ENCODE measurements at places on chromosomes 13 and 19.
A peak's percentile ranks its signal among the peaks of the same experiment; 100 is the strongest.

- no peak for DNase-seq
Measured at GRCh38 chr19:19202707-19203011, 555 bp downstream of the NR2C2AP start.

DNA sequence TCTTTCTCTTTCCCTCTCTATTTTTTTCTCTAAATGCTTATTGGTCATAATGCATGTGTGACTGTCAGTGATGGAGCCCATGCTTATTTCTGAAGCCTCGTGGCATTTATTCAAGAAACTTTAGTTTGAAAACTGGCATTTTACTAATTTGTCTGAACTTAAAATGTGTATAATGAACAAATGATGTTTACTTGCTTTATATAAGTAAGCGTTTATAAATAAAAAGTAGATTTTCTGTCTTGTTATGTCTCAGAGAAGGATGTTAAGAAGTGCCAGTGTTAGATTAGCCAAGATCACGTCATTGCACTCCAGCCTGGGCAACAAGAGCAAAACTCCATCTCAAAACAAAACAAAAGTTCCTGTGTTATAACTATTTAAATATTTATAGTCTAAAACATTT is 1568.1 kb downstream of the EFNB2 start:
- no peak for DNase-seq

DNA sequence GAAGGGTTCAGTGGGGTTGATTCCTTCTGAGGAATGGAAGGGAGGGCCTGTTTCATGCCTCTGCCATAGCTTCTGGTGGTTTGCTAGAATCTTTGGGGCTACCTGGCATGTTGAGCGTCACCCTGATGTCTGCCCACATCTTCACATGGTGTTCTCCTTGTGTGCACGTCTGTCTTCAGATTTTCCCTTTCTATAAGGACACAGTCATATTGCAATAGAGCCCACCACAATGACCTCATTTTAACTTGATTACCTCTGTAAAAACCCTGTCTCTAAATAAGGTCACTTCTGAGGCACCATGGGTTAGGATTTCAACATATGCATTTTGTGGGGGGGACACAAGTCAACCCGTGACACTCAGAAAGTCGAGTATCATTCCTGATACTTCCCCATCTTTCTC is 257.9 kb downstream of the COG6 start:
- no peak for DNase-seq

DNA sequence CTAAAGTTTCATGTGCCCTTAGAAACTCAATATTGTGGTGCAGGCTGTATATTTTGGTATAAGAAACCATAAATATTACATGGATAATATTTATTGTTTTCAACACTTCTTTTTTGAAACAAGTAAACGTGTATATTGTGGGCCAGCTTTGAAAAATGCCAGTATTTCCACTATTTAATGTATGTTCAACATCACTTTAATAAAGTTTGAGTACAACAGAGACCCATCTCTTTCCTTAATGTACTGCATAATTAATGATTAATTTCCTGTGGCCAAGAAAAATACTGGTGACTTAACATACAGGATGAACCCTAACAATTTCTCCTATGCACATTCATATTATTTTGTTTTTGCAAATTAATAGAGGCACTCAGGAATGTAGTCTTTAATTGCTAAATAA is 2891.5 kb downstream of the PCDH9 start:
- no peak for DNase-seq

DNA sequence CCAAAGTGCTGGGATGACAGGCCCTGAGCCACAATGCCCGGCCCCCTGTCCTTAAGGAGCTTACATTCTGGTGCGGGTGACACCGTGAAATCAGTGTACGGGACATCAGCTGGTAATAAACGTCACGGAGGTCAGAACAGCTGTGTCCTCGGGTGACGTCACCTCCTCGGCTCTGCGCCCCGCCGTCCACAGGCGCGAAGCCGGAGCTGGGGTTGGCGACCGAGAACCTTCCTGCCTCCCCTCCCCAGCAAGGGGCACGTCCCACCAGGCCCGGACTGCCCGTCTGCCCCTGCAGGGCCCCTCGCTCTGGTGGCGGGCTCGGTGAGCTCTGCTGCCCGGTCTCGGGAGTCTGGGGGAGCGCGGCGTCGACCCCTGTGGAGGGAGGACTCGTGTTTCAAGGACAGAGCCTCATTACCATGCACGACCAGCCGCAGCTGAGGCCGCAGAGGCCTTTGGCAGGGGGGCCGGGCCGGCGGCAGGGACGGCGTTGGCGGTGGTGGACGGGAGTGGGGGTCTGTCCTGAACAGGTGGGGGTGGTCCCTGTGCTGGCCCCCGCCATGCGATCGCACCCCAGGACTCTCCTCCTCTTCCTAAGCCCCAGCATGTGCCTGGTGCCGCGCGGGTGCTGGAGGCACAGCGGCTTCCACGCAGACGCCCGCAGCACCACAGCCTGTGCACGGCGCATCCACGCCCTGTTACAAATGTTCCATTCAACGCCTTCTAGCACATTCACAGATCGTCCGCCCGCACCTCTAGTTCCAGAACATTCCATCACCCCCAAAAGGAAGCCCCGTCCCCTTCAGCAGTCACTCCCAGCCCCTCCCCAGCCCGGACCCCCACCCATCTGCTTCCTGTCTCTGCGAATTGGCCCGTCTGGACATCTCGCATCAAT is 5.4 kb downstream of the LINGO3 start:
- peak; percentile 69 for DNase-seq

DNA sequence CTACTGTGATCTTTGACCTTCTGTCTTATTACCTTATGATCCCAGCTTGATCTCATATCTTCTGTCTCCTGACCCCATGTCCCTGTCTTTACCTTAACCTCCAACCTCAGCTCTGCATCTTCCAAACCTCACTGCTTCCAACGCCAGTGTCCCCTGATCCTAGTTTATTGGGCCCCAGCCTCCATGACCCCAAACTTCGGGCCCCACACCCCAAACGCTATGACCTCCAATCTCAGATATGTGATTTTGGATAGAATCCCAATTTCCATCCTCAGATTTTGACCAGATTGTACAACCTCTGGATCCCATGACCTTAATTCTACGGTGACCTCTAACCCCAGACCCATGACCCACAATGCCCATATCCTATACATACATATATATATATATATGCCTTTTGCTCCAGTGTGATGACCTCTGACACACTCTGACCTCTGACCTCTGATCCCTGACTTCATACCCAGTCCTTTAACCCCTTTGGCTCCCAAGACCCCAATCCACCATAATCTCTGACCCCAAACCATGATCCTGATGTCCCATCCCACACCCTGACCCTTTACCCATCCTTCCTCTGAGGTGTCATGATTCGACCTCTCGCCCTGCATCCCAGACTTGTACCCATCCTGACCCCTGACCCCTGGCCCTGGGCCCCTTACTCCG is 3.5 kb downstream of the KLK12 start:
- no peak for DNase-seq

DNA sequence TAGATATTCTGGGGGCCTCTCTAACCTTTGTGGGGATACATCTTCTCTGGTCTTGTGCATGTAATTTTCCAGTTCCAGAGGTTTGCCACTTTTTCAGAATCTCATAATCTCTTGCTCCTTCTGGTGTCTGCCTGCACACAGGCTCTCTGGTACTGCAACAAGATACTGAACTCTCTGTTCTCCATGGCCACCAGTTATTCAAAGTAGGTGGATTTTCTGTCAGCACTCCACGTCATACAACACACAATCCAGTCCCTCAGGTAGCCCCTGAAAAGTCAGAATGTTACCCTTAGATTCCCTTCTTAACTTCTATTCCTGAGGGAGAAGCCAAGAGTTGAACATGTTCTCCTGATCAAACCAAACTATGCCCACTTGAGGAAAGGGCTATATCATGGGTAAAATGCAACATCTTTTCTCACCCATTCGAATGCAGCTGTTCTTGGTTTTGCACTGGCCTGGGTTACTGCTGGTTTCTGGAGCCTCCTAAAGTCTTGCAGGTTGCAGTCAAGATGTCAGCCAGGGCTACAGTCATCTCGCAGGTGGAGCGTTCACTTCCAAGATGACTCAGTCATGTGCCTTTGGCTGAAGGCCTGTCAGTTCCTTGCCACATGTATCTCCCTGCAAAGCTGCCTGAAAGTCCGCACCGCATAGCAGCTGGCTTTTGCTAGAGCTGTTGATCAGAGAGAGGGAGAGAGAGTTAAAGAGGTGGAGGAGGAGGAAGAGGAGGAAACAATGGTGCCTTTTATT is 57.7 kb upstream of the TUBA3C start:
- DNase-seq: no peak

- DNase-seq: no peak
Measured at GRCh38 chr19:45404557-45405434, at the start of gene PPP1R13L. Gene PPP1R13L (minus strand): TSS chr19:45405069. CDS start chr19:45398318, 6,751 bp downstream.

GRCh38 chr13:40407567-40407966 is 258.9 kb downstream of the FOXO1 start:
- no peak for DNase-seq

GRCh38 chr13:18954254-18954653 is 227.4 kb downstream of the TUBA3C start:
- no peak for DNase-seq

GRCh38 chr13:93345770-93346169 is 119.2 kb downstream of the GPC6 start:
- DNase-seq: no peak

DNA sequence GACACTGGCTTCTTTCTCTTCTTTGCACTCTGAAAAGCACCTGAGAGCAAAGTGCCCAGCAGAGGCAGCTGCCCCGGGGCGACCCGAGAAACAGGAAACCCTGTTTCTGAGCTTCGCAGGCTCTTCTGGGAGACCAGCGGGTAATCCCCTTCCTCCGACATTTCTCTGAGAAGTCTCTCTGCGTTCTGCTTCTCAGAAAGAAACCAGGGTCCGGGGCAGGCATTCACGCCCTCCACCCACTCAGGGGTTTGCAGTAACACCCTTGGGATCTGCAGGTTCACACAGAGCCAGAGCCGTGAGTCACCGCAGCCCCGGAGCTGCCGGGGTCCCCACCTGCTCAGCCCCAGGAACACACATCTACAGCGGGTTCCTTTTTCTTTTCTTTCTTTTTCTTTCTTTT is 86.0 kb downstream of the GADD45B start:
- no peak for DNase-seq

GRCh38 chr13:79654520-79654919 is 173.6 kb downstream of the NDFIP2 start:
- no peak for DNase-seq

GRCh38 chr13:24406524-24406923 is 97.1 kb downstream of the C1QTNF9 start:
- DNase-seq: no peak

DNA sequence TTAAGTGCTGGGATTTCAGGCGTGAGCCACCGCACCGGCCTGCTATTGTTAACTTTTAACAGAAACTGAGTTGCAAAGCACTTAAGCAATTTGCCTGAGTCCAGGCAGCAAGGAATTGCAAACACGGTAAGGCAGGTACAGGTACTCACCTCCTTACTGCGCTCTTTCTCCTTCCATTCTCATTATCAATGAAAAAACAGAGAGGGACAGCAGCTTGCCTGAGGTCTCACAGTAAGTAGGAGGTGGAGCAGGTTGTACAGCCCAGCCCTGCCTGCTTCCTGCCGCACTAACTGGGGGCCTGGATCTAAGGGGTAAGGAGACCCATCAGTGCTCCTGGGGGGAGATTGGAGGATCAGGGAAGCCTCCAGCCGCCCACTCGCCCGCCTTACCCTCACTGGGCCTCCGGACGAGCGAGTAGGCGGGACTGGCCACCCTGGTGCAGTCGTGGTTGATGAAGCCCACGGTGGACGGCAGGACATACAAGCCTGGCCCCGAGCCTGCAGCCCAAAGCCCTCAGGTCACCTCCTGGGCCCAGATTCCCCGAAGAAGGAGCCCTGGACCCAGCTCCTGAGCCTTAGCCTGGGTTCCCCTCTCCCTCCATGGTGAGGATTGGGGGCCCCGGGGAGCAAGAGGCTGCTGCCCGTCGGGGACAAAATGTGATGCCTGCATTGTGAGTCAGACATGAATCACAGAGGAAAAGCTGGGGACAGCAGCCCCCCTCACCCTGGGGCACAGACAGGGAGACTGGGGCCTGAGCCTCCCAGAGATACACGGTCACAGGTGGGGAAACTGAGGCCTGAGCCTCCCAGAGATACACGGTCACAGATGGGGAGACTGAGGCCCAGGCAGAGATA is 11.4 kb upstream of the SHC2 start:
- DNase-seq: no peak

DNA sequence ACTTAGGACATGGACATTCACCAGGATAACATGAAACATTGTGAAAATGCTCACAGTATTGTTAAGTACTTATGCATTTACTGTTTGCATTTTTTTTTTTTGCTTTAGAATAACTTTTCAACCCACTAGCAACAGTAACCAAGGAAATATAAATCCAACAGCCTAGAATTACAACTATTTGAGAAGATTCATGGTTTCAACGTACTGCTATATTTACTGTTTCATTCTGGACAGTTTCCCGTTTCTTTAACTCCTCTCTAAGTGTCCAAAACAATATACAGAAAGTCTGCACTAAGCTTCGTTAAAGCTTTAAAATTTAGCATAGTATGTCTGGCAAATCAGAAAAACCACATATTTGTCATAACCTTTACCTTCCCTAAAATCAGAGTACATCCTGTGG is 2.7 kb downstream of the SMAD9 start:
- DNase-seq: no peak

GRCh38 chr19:21709464-21709863 is 57.9 kb downstream of the ZNF100 start:
- DNase-seq: no peak

DNA sequence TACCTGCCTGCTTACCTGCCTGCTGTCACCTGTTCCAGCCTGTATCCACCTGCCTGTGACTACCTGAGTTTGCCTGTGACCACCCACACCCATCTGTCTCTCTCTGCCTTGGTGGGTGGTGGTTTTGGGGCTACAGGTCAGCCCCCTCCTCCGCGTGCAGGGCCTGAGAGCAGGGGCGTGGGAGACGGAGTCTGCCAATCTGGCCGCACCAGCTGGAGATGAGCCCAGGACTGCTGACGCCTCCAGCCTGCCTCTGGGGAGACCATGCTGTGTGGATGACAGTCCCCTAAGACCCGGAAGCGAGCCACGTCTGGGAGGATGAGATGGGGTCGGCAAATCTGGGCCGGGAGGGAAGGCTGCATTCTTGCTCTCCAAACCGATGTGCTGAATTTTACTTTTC is 15.9 kb upstream of the KCTD15 start:
- DNase-seq: no peak

DNA sequence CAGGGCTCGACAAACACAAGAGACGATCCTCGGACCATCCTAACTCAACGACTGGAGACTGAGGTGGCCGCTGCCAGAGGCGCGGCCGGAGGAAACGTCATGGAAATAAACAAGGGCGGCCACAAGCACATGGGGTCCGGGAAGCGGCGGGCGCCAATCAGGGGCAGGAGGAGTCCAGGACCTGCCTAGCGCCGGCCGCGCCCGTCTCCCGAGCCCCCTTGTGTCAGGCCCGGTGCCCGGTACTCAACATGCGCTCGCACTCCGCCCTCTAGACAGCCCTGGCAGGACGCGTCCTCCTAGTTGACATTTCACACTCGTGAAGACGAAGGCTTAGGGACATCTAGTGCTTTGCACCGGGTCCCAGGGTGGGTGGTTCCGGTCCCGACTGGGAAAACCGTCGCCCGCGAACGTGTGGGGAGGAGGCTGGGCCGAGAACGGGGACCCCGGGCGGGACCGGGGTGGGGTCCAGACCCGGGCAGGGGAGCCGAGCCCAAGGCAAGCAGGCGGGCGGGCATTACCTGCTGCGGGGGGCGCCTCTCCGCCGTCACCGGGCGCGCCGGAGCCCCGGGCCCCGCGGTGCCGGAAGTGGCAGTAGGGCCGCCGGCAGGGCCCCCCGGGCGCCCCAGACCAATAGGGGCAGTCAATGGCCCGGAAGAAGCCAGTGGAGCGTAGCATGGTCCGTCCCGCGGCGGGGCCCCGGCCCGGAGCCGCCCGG is 442 bp downstream of the REXO1 start:
- peak; percentile 54 for DNase-seq

All from muscle of back (tissue), 13 donors.